SK-N-MC (cell line): ENCODE measurements at places on chromosomes 6 and 20.

DNA sequence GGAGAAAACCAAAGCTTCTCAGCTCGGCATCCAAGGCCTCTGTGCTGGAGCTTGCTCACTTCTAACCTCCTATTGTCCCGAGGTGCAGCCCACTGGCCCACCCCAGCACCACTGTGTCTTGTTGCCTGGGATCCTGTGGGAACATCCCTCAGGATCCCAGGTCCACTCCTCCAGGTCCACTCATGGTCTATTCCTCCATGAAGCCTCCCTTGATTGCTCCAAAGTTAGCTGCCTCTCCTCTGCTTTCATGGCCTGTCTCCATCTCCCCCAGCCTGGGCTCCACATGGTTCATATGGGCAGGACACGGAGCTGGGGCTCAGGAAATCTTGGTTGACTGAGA is 13.9 kb downstream of the SLA2 start:
- no peak for DNase-seq

- DNase-seq, result peak; percentile 57
Measured at GRCh38 chr6:52995913-52996645, 995 bp upstream of the GSTA4 start.

GRCh38 chr20:14861028-14861699 is 523.8 kb upstream of the FLRT3 start:
- no peak for DNase-seq

- no peak for DNase-seq
Measured at GRCh38 chr20:44212792-44213191, 2.2 kb upstream of the OSER1 start.

DNA sequence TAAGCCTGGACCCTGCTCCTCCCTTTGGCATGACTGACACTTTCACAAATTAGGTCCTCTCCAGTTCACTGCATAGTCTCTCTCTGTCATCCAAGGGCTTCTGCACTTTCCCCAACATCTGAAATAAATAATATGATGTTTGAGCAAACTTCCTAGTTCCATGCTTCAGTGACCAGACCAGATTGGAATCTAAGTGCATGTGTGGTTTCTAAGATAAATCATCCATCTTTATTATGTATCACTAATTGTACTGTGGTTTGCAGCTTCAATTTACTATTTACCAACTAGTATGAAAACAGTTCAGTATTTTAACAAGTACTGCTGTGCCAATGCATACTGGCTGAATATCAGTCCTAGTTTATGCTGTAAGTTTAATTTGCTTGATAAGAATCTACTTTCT is 18.7 kb downstream of the SESN1 start:
- no peak for DNase-seq

DNA sequence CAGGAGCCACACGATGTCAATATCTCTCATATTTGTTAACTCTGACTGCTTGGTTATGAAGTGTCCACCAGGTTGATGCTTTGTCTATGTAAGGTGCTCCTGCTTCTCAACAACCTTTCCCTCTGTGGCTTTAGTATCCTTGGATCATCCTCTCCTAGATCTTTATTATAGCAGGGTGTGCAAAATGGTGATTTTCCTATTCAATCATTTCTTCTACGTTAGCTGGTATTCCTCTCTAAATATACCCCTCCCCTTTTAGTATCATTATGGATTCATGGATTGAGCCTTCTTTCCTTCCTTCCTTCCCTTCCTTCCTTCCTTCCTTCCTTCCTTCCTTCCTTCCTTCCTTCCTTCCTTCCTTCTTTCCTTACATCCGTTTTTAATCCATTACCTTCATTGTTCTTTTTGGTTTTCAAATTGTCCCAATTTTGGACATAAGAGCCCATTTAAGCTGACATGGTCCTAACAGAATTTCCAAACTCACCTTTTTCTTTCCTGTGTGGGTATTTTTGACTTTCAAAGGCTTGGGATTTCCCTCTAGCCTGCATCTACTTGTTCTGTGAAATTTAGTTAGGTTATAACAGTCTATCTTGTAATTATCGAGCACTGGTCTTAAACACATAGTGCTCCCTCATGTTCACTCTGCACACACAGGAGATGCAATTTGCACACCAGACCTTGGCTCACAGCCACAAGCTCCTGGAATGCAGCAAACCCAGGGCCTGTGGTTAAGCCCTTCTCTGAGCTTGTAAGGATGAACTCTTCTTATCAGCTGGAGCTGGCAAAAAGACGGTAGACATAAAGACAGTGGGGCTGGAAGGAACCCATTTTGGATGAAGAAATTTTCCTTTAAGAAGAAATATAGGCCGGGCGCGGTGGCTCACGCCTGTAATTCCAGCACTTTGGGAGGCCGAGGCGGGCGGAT is 109.9 kb downstream of the SLC24A3 start:
- peak; percentile 99 for DNase-seq

GRCh38 chr6:69988458-69989126 is 122.2 kb downstream of the COL19A1 start:
- no peak for DNase-seq

- no peak for DNase-seq
Measured at GRCh38 chr6:159390381-159390780, 221.2 kb downstream of the FNDC1 start.

DNA sequence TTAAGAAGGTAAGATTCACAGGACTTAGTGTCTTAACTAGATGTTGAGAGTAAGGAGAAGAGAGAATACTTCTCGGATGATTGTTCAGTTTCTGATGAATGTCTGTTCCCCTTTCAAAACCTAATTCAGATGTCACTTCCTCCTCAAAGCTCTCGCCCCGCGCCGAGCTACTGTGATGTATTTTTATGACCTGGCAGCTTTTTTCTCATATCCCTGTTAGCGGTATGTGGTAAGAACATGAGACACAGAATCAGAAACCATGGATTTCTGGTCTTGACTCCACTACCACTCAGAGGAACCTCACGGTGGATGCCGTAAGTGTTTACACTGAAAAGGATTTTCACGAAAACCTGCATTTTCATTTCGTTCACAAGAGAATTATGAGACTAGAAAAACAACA is 48.4 kb downstream of the CEP43 start:
- DNase-seq, result no peak

DNA sequence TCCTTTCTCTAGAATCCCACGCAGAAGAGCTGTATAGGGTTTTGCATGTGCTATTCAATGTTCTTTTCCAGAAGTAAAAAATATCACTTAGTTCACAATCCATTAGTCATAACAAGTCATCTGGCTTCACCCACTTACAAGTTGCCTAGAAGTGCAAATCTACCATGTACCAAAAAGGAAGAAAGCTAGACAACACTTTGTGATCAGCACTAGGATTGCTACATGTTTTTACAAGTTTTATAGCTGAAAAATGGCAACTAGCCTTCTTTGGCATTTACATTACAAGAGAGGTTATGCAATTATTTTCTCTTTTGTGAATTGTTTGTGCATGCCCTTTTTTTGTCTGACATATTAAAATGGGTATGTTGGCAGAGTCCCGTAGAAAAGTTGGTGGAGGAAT is 85.6 kb upstream of the PTPRK start:
- no peak for DNase-seq

DNA sequence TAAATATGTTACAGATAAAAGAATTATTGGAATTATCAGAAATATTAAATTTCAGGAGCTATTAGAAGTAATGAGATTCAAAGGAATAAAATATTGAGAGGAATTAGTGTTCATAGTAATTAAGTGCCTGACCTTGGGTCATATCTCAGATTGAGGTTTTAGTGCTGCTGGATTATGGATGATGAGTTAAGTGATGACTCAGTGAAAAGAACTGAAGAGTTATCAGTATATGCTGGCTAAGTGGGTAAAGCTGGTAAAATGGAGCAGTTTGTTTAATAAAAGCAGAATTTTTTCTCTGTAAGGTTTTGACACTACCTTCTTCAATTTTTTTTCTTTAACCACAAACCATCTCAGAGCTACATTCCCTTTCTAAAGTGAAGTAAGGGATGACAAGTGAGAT is 206.7 kb downstream of the MANEA start:
- no peak for DNase-seq

DNA sequence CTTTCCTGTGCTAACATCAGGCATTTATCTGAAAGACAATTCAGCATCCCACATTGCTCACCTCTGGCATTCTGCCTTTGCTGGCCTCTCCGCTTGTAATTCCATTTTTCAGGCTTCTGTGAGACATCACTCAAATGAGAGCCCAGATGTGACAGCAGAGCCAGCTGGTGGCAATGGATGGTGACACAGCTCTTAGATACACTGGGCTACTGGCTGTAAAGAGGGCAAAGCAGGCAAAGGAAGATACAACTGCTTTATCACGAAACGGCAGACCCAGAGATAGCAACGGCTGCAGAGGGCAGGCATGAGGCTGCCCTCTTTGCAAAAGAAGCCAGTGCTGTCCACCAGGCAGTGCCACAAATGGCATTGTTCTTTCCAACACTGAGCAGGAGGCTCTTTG is 329.8 kb downstream of the KIF16B start:
- no peak for DNase-seq

DNA sequence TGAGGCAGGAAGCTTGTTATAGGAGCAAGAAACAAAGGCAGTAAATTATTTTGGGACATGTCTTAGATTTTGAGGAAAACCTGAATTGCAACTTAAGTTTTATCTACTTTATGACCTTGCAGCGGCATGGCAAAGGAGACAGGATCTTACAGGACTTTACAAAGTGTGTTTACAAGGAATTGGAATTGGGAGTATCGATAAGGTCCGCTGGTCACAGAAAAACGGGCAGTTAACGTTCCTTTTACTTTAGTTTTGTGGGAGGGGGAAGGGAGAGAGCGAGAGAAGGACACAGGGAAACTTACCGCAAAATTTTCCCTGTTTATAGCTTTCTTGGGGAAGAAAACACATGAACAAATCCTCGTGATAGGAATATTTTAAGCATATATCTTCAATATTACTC is 1607.2 kb downstream of the GRIK2 start:
- DNase-seq, result no peak
